ENCODE measurements at places on chromosomes 2 and 18. TPM values are rescaled to one million over a fixed set of nuclear protein-coding genes. Genes with fewer than 3 reads are reported as not detected.
A peak's percentile ranks its signal among the peaks of the same experiment; 100 is the strongest.

DNA sequence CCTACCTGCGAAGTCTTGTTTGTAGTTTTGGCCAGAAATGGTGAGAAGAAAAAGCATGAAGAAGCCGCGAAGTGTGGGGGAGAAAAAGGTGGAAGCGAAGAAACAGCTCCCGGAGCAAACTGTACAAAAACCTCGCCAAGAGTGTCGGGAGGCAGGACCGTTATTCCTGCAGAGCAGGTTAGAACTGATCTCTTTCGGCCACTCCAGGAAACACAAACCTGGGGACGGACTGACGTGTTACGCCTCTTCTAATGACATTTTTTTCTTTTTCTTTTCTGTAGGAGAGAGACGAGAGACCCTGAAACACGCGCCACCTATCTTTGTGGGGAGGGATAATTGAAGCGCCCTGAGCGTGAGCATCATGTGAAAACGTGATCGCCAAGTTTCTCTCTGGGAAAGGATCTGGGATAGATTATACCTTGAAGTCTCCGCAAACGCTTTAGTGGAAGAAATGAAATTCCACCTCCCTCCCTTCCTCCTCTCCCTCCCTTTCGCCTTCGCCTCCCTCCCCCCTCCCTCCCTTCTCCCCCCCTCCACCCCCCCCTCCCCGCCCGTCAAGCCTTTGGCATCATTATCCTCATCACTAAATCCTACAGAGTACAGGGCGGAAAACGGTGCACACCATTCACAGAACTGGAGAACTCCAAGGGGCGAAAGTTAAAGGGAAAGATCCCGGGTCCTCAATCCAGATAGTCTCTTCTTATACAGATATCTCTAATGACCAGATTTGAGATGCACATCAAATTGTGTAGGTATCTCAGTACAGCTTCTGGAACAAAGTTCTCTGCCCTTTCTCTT lies at the start of gene ZEB2:
TSS of gene ZEB2 (minus strand) at position 186 of the 798 bp plus-strand sequence. CDS start 2,769 bp downstream, outside the sequence.
- DNase-seq: peak; percentile 92

GRCh38 chr2:11319939-11320338 lies 24.5 kb downstream of the ROCK2 start:
- DNase-seq: no peak

GRCh38 chr2:142892715-142893114 lies 15.3 kb downstream of the KYNU start:
- DNase-seq: no peak

DNA sequence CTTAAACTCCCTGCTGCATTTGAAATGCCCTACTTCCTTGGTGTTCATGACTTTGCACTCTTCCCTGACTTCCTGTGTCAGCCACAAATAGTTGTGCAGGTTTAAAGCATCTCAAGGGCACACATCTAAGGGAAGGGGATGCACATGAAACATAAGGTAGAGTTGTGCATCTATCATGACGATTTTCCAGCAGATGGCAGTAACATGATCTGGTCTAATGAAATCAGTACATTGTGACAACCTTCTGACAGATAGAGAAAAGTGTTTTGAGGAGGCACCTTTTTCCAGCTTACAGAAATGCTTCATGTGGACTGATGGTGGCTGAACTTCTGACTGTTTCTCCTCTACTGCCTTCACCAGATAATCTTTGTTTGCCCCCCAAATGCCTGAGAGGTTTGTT lies 238.9 kb downstream of the XIRP2 start:
- no peak for DNase-seq

- DNase-seq: no peak
Observed at GRCh38 chr2:66587216-66587615, 152.3 kb downstream of the MEIS1 start.

DNA sequence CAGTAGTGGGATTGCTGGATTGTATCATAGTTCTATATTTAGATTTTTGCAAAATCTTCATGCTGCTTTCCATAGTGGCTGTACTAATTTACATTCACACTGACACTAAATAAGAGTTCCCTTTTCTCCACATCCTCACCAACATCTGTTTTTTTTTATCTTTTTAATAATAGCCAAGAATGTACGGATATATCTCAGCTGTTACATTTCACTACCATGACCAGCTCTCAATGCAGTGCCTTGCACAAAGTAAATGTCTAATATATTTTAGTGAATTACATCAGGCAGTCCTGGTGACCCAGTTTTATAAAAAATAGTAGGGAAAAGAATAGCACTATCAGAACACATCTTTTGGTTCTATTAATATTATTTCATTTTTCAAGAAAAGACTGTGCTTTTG lies 161.8 kb downstream of the LNPK start:
- no peak for DNase-seq

GRCh38 chr2:47221946-47222345 lies 66.8 kb upstream of the STPG4 start:
- DNase-seq: no peak

GRCh38 chr2:176251928-176252327 lies 17.3 kb upstream of the MTX2 start:
- DNase-seq: no peak

DNA sequence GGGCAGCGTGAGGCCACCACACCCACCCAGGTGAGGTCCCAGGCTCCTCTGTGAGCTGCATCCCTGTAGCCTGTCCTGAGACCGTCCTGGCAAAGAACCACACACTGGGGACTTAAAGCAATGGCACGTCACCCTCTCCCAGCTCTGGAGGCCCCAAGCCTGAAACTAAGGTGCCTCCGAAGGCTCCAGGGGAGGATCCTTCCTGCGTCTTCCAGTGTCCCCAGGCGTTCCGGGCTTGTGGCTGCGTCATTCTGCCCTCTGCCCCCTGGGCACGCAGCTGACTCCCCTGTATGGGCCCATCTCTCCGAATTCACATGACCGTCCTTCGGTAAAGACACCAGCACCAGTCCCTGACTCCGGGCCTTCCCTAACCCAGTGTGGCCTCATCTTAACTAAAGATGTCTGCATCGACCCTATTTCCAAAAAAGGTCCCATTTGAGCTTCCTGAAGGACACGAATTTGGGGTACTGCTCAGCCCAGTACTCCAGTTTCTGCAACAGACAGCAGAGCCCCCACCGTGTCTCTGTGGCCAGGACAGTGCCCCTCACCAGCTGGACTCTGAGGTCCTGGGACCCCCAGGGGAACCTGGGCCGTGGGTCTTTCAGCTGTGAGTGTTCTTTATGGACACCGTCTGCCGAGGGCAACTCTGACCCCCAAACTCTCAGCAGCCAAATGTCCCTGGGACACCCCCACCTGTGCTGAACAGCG lies 75.2 kb upstream of the CTDP1 start:
- DNase-seq: no peak

DNA sequence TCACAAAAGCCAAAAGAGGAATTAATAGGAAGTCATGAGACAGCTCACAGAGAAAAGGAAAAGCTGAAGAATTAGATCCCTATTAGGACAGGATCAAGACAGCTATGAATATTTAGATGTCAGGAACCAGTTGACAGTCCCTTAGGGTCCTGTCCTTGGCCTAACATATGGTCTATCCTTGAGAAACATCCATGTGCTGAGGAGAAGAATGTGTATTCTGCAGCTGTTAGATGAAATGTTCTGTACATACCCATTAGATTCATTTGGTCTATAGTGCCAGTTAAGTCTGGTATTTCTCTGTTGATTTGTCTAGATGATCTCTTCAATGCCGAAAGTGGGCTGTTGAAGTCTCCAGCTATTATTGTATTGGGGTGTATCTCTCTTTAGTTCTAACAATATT lies 37.6 kb upstream of the SLC40A1 start:
- DNase-seq: no peak

GRCh38 chr2:170466632-170467031 lies 248.5 kb upstream of the SP5 start:
- no peak for DNase-seq

- DNase-seq: no peak
Observed at GRCh38 chr2:225379856-225380255, 19.7 kb upstream of the NYAP2 start.

- DNase-seq: no peak
Observed at GRCh38 chr2:20148923-20149702, 75.8 kb downstream of the SDC1 start.

DNA sequence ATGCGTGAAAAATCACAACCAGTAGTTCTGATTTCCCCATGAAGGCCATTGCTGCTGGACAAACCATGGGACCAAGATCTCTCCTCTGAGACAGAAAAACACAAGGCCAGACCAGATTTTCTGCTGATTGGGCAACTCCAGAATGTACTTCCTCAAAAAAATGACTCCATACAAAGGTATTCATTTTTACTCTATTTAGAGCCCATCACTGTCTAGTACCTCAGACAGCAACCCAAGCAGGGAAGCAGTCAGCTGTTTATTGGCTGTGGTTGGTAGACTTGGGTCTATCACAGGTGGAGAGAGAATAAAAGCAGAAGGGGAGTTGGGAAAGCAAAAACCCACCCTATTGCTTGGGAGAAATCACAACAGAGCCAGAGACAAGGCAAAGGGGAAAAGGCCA lies 219.9 kb downstream of the PIK3C3 start:
- DNase-seq: no peak

DNA sequence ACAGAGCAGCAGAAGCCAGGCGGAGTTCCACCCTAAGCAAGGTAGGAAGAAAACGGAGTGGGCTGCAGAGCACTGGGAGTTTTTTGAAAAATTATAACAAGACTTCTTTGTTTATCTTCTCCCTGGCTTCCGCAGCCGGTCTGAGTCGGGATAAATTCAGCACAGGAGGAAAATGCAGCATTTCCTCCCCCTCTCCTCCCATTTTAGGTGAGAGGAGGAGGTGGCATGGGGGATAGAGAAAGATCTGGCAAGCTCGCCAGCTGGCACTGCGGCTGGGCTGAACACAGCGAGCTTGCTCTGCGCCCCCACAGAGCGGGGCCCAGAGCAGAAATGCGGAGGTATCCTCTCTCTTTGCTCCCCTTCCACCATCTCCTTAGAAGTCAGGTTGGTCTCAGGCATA lies 17.7 kb upstream of the CHRNA1 start:
- DNase-seq: no peak

- no peak for DNase-seq
Observed at GRCh38 chr18:11946756-11947155, 34.6 kb upstream of the IMPA2 start.

GRCh38 chr18:58515175-58515775 lies 113.6 kb downstream of the ALPK2 start:
- DNase-seq: no peak

GRCh38 chr2:109277406-109277805 lies 148.4 kb downstream of the SH3RF3 start:
- DNase-seq: no peak

DNA sequence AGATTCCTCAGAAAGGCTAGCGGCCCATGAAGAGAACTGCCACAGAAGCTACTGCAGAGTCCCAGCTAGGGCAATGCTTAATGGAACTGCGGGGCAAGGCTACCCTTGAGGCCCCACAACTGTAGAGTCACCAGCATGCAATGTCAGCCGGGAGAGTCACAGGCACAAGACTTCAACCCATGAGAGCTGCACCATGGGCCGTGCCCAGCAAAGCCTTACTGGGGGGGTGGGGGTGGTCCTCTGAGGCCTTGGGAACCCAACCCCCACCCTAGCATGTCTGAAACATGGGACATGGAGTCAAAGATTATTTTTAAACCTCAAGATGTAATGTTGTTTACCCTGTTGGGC lies 20.2 kb downstream of the DPP4 start:
- DNase-seq: no peak

DNA sequence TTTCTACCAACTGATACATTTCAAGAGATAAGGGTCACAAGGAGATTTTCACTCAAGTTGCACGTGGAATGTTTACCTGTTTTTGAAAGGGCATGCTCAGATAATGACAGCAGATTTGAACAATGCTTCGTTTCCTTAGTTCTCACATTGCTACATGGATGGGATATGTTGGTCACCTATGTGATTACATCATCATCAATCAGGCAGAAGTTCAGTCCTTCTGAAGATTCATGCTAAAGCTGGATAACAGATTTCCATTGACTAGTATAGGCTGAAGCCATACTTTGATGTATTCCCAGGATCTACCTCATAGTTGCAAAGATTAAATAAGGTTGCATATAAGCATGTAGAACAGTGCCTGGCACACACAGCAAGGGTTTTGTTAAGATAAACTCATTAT lies 19.7 kb downstream of the TCF7L1 start:
- no peak for DNase-seq

- peak; percentile 31 for DNase-seq
Observed at GRCh38 chr2:201644001-201644400, 698 bp upstream of the TMEM237 start.

- peak; percentile 6 for DNase-seq
Observed at GRCh38 chr2:16218625-16219024, 278.3 kb downstream of the MYCN start.

DNA sequence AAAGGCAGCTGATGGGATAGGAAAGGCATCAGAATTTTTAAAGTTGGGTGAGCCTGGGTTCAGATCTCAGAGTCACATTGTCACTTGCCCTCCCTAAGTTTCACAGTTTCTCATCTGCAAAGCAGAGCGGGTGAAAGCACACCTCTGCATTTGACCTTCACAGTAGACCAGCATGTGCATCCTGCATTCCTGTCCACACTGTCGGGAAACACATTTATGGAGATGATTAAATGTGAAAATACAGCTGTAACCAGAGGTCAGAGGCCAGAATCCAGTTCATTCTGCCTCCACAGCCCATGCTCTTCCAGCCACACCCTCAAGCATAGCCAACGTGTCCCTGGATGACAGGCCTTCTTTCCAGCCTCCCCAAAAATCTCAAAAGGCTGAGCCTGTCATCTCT lies 392.0 kb upstream of the MYT1L start:
- no peak for DNase-seq

GRCh38 chr18:44342162-44342561 lies 338.5 kb upstream of the SETBP1 start:
- DNase-seq: no peak

DNA sequence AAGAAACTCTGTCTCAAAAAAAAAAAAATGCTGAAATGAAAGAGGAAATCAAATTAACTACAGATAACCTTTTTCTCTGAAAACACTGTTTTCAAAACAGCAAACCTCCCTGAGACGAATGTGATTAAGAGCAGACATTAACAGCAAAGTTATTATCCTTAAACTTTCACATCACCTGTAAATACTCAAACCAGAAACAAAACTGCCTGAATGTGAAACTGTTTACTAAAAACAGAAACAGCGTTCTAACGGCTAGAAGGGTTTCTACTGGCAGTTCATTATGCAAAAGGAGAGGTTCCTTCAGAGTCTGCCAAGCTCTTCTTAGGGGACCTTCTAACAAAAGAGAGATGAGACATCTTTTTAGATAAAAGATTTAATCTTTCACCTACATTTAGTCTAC lies 45.9 kb downstream of the PNO1 start:
- DNase-seq: no peak

The EMX1 gene
- not detected for polyA plus RNA-seq

The ALKAL2 gene
- polyA plus RNA-seq: 7.7 TPM

The IL1RN gene
- polyA plus RNA-seq: 1.5 TPM

The ADAM23 gene
- 4.5 TPM for polyA plus RNA-seq

The EFEMP1 gene
- 145 TPM for polyA plus RNA-seq

The SLC16A14 gene
- 11.3 TPM for polyA plus RNA-seq

The ONECUT2 gene
- 0.10 TPM for polyA plus RNA-seq

The TM4SF20 gene
- polyA plus RNA-seq: 0.09 TPM

The SERPINB13 gene
- polyA plus RNA-seq: not detected

The PLEKHH2 gene
- 342 TPM for polyA plus RNA-seq

The IL1F10 gene
- not detected for polyA plus RNA-seq

The MAP3K20 gene
- 72.7 TPM for polyA plus RNA-seq

The ALPP gene
- polyA plus RNA-seq: not detected

The RTKN gene
- 45.9 TPM for polyA plus RNA-seq

The ECEL1 gene
- 0.27 TPM for polyA plus RNA-seq

The LYPD6 gene
- 11.9 TPM for polyA plus RNA-seq

The NDUFB3 gene
- 84.1 TPM for polyA plus RNA-seq

The ALPI gene
- not detected for polyA plus RNA-seq

The ANKRD30BL gene
- 0.84 TPM for polyA plus RNA-seq
